ENCODE measurements at places on chromosomes 2 and 18.

DNA sequence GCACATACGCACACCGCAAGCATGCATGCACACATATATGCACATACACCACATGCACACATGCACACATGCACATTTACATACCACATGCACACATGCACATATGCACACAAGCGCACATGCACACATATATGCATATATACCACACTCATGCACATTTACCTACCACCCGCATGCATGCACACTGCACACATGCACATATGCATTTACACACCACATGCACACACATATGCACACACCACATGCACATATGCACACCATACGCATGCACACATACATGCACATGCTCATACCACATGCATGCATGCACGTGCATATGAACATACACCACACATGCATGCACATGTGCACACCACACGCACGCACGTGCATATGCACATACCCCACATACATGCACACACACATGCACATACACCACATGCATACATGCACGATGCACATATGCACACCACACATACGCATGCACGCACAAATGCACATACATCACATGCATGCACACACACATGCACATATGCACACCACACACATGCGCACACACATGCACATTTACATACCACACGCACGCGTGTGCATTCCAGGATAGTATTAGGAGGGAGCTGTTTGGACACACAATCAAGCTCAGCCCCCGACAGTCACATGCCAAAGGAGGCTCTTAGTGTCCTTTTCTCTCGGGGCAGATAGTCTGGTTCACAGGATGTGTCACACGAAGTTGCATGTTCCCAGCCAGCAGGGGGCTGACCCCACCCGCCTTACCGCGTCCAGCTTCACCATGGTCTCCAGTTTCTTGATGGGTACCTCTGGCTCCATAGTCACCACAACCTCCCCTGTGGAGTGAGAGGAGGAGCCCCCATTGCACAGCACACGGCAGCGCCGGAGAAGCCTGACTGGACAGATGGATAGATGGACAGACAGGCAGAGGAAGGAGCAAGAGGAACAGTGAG is 5.9 kb downstream of the OTOF start:
- no peak for DNase-seq

DNA sequence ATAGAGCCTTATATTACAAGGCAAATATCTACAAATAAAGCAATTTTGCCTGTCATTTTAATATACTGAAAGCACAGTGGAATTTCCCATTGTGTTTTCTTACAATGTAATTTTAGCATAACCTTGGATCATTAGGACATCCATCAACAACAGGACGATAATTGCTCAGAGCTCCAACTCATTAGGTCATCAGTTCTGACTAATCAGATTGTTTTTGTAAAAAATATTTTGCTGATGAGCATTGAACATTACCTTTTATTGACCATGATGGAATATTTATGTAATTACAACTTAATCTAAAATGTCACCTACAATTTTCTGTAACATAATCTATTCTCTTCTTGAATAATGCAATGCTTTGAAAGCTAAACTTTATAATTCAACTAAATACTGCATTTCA is 215.3 kb upstream of the DSEL start:
- DNase-seq: no peak

GRCh38 chr18:67600181-67601180 is 84.0 kb upstream of the DSEL start:
- no peak for DNase-seq

DNA sequence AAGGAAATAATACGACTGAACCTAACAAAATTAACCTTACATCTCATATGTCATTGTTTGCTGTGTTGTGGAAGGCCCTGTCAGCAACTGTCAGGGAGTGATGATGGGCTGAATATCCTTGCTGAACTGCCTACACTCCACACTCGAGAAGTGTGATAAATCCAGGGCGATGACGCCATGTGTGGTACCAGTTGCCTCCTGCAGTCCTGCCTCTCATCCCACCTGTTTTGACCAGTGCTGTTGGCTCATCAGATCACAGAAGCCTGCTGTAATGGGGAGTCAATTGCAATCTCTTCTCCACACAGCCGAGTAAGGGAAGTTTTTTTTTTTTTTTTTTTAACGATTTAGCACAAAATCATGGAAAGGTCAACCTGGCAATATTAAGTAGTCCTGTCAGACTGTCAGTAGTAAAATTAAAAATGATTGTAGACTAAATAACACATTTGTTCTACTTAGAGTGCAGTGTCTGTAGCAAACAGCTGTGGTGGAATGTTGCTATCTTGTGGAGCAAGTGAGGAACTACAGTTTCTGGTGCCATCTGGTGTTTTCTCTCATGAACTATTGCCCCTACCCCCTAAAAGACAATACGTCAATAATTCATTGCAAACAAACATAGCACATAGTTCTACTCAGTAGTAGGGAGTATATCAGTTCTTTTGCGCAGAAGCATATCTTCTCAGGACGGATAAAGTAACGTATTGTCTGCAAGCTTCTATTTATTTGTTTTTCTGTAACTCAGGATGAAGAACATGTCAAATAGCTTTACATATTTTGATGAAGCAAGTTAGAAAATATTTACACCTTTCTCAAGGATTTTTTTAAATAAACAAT is 347.6 kb downstream of the CTNNA2 start:
- no peak for DNase-seq

- DNase-seq: no peak
Measured at GRCh38 chr2:146244131-146244530, 1600.7 kb upstream of the ACVR2A start.

DNA sequence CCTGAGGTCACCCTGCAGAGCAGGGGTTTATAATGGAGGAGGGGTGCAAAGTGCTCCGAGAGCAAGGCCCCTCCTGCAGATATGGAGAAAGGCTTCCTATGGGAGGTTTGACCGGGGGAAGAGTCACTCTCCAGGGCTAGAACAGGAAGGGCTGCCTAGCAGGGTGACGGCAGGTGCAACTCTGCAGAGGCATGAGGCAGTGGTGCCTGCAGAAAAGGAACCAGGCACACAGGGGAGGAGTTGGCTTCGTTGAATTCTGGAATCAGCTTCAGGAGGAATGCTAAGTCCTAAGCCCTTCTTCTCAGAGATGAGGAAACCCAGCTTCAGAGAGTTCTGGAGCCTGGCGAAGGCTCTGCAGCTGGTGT is 17.5 kb upstream of the HPCAL1 start:
- DNase-seq: no peak

DNA sequence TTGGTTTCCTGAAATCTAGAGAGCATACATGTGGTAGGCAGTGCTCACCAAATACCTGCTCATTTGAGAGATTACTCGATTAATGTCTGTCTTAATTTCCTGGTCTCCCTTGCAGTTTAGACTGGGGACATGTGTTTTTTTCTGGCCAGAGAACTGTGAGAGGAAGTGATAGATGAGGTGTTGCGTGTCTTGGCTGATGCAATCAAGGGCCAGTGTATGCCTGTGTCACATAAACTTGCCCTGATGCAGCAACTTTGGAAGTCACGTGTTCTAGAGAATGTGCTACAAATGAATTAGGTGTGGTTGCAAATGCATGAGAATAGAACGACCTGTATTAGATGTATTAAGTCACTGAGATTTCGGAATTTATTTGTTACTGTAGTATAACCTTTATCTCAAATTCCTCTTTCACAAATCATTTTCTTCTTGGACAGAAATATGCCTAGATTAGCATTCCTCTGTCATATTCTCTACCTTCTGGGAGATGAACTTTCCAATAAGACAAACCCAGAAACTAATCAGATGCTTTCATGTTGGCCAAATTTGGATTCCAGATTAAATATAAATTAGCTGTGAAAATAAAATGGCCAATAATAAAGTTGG is 9.9 kb upstream of the IL1A start:
- no peak for DNase-seq

DNA sequence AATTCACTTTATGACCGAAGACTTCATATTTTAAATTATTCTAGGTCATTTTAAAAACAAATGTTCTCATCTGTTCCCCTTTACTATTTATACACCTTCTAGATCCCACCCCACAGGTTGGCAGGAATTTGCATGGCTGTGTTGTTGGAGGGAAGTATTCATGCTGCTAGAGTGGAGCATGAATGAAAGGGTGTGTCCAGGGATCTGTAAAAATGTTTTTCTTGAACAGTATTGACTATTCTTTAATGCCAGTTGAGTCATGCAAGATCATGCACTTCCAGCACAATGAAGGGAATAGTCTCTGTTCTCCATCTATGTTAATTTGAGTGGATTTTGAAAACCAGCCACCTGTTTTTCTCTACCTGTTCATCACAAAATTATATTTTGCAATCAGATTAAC is 52.0 kb upstream of the COL3A1 start:
- DNase-seq: no peak

DNA sequence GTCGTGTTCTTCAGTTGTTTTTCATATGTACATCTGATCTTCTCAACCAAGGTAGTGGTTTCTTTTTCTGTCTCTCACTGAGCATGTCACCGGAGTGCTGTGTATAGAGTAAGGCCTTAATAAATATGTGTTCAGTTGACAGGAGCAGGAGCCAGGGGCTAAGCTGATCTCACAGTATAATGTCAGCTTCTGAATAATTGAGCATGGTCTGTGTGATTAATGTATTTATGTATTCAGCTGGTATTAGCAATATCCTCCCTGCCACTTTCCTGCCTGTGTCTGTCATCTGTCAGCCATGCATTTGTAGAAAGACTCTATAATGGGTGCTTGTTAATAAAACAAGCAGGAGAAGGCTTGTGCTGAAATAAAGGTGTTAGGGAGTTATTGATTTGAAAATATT is 198.9 kb downstream of the ADCYAP1 start:
- no peak for DNase-seq

- no peak for DNase-seq
Measured at GRCh38 chr2:205681401-205682238, 681 bp upstream of the NRP2 start.

DNA sequence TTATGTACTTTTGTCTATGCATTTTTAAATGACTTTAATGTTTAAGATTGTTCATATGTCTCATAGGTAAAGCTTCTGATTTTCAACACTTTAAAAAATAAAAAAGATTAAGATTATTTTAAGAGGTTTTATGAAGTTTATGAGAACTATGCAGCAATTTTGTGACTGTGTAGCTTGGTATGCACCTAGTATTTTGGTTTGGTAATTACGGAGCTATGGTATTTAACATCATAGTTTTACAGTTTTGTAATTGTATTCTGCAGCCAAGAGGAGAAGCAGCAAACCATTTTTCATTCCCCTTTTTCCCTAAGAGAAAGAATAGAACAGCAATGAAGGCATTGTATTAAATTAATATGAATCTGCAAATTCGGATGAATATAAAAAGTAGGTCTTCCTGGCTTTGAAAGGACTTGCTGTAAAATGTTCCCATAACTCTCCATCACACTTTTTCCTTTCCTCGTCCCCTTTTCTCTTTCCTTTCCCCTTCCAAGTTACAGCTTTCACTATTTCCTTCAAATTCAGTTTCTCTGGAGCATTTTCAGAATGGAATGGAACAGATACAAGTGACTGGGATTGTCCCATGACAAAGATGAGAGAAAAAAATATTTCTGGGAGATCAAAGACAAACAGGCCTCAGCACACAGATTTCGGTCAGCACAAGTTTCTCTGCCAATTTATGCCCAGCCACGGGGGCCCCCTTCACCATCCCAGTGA is 26.1 kb upstream of the PIEZO2 start:
- DNase-seq: no peak

DNA sequence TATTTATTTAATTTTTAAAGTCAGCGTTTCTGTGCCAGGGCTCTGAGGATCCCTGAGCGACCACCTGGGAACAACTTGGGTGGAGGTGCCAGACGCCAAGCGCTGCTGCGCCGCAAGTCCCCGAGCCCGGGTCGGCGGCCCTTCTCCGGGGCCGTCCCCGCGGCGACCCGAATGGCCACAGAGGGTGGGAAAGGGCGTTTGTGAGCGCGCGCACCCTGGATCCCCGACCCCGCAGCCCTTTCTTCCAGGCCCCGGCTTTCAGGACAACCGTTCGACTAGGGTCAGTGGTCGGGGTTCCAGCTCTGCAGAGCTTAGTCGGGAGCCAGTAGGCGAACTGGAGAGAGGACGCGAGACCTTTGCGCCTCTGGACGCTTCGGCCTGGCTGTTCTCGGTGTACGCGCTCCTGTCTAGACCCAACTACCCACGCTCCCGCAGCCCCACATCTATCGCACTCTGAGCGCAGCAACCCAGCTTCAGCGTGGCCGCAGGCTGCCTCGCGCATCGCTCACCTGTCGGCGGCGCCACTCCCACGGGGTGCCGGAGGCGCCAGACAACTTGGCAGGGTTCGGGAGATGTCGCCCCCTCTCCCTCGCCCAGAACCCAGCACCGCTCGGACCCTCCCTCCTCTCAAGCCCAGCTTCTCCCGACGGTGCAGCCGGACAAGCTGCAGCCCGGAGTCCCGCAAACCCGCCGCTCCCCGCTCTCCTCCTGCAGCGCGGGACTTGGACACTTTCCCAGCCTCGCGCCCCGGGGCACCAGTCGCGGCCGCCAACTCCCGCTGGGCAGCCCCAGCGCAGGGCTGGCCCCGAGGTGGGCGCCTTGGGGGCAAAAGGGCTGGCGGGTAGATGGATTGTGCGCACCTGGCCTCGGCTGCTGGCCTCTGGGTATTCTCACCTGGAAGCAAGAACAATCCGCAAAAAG is 758 bp downstream of the LYPD1 start:
- no peak for DNase-seq

- DNase-seq: no peak
Measured at GRCh38 chr18:56065086-56065485, 477.1 kb upstream of the TCF4 start.

- no peak for DNase-seq
Measured at GRCh38 chr2:43838560-43839267, at the start of the genes ABCG5 and ABCG8. ABCG5 (minus strand) TSS chr2:43838839; CDS start chr2:43838679, 160 bp downstream. ABCG8 (plus strand) TSS chr2:43838971; CDS start chr2:43839054, 83 bp downstream.

DNA sequence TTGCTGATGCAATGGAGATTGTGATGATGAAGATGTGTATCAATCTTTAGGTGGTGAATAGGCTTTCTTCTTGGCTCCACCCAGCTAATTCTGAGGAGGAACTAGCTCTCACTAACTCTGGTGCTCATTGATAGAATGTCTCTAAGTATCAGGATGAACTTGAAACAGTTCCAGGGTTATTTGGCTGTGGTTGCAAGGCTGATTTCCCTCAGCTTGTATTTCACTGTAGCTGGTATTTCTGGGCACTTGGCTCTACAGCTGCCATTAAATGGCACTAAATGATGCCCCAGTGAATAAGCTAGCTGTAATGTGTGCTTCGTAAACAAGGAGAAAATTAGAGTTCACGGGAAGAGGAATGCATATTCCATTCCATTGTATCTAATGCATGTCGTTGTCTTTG is 241.2 kb downstream of the RPIA start:
- no peak for DNase-seq

DNA sequence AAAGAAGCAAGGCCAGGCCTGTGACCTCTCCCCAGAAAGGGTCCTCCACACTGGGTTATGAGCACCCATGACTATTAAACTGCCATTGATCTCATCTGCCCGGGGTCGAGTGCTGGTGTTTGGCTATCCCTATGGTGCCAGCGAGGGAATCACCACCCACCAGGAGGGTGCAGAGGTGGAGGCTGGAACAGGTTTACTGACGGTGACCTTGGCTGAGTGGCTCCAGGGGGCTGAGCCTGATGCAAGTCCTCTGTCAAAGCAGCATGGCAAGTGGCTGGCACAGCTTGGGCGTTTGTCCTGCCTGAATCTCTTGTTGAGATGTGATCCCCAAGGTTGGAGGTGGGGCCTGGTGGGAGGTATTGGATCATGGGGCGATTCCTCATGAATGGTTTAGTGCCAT is 196.4 kb upstream of the HDAC4 start:
- DNase-seq: no peak
